ENCODE measurements at places on chromosomes 1 and 21.
A peak's percentile ranks its signal among the peaks of the same experiment; 100 is the strongest.

- DNase-seq: no peak
These were observed 7.5 kb upstream of the GJA8 start for GRCh38 chr1:147895123-147895522.

- DNase-seq: no peak
These were observed 46.1 kb downstream of the FAF1 start for GRCh38 chr1:50913954-50914353.

DNA sequence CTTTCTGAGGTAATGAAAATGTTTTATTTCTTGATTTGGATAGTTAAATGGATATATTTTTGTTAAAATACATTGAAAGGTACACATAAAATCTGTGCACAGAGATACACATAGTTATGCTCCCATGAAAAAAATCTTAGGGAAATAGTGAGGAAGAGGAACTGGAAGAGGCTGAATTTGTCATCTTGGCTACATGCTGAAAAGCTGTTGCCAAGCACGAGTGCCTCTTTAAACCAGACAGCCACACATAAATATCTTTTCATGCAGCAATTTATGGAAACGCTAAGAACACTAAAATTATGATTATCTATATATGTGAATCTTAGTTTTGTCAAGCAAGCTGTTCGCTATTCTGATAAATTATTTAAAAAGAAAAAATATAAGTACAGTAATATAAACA is 12.8 kb upstream of the ADAR start:
- DNase-seq: no peak

DNA sequence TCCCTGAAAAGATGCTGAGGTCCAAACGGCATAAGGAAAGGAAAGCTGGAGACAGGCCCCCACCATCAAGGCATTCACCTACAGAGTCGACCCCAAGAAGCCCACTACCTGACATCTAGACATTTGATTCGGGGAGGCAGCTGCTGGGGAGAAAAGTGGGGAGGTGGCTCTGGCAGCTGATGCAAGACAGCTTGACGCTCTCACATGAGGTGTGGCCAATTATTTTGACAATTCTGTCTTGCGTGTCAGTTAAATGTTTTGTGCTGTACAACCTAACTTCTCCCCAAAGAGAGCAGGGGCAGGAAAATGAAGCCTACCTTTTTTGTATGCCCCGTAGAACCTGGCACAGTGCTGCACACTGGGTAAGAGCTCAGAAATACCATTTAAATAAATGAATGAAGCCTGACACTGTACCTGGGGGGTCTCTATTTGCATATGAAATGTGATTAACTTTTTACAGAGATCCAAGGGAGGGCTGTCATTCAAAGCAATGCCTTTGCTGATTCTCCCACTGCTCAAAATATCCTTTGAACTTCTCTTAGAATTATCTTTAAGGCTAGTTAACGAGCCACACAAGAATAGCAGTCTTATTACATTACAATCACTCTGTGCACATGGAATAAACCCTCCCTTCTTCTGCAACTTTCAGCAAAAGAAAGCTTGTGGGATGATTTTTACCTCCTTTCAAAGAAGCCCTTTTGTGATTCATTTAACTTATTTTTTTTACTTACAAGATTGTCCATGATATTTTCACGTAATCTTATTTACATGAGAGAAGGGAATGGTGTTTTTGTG is 163.2 kb downstream of the TNR start:
- DNase-seq: no peak

GRCh38 chr1:243345205-243345604 is 89.4 kb downstream of the SDCCAG8 start:
- no peak for DNase-seq

GRCh38 chr1:64302971-64303370 is 99.5 kb downstream of the UBE2U start:
- no peak for DNase-seq

DNA sequence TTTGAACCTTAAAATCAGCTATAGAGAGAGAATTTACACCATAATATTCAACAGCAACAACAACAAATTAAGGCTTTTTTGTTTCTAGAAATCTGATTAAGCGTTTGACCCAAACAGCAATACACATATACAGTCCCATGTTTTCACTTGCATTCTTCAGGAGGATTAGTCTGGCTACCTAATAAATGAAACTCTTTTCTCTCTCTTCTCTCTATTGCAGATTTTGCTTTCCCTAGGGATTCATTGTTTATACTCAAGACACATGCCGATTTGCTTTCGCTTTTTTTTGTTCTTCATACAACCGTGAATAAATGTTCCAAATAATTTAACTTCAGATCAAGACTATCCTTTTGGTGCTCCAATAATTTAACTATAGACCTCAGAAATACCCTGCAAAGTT is 162.4 kb upstream of the PTBP2 start:
- no peak for DNase-seq

GRCh38 chr1:32538887-32539583 is at the start of gene ZBTB8A:
Gene ZBTB8A (plus strand): TSS chr1:32539427. CDS start chr1:32592932, 53,505 bp downstream.
- DNase-seq: peak; percentile 77

DNA sequence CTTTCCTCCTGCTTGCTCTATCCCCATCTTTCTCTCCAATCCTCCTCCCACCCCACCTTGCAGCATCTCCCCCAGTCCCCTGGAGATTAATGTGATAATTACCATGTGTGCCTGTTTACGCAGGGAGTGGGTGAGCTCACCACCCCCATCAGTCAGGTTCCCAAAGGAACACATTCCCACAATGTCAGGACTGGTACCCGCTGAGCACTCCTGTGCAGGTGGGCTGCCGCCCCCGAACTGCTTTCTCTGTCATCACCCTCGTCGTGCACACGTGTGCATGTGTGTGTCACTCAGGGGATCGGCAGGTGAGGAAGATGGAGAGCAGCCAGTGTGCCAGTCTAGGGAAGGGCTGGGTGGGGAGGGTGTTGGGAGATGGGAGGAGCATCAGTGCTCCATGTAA is 163.4 kb downstream of the CACNA1E start:
- no peak for DNase-seq

DNA sequence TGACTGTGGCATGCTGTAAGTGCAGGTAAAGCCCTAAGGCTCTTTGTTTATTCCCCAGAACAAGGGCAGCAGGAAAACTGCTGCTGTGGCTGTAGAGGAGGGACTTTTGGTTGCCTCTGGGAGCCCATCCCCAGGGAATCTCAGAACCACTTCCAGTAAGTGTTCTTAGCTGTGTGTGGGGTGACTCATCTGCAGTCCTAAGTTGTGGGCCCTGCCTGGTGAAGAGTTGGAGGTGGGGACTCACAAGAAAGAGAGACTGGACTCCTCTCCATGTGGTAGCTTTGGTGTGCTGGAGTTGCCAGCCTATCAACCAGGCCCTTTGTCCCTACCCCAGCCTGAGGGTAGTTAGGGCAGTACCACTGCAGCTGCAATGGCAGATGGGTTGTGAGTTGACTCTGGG is 24.0 kb upstream of the DENND1B start:
- DNase-seq: peak; percentile 88

- no peak for DNase-seq
These were observed 1.7 kb downstream of the DNALI1 start for GRCh38 chr1:37558411-37558810.

DNA sequence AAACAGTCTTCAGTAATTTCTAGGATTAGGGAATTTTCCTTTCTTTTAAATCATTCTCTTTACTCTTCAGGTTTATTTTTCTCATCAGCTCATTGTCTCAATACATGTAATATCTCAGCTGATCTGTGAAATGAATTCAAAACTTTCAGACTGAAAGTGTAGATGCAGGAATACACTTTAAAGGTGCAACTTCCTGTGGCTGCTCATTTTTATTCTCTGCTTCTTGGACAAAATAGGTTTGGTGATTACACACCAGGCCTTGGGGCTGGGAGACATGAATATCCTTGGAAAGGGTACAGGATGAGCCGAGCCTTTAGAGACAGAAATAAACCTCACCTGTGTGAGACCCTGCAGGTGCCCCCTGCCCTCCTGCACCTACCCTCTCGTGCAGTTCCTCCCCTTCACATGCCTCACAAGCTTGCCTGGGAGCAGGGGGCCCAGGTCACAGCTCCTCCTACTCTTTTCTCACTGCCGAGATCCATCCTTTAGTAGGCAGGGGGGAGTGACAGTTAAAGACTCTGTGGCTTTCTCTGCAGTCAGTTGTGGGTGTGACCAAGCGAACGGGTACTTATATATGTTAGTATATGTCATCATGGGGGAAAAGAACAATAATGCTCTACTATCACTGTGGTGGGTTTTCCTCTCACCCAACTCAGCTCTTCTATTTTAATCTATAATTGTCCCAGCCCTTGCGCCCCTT is 23.6 kb downstream of the XCL2 start:
- no peak for DNase-seq

- no peak for DNase-seq
These were observed 56.9 kb downstream of the SEC16B start for GRCh38 chr1:177912991-177913390.

- no peak for DNase-seq
These were observed 279.3 kb upstream of the VAMP3 start for GRCh38 chr1:7491818-7492173.

DNA sequence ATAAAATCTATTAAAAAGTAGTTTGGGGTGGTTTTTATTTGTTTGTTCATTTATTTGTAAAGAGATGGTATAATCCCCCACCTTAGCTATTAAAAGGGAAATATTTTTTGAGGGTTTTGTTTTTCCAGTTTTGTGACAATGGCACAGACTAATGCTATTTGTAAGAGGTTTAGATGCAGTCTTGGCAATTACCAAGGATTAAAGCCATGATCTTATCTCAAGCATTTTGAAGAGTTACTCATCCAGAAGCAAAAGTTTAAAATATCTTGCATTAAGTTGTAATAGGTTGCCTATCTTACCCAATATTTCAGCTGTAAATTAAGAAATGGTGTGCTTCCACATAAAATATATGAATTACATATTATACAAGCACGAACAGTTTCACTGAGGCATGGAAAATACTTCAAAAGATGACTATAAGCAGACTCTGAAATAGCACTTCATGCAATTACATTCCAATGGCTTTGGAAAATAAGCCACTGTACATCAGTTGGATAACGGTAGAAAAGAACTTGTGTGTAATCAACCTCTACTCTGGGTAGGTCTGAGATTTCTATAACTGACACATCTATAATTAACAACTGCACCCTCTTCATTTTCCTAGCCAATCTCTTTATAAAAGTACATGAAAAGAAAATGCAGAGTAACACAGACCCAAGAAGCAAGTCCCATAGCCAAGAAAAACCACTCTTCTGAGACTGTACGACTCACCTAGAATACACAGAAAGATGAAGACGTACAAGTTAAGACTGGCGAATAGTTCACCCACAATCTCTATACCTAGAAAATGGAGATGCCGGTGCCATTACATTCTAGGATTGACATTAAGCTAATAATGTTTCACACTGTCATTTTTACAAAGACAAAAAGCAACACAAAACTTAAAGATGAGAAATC is 95.2 kb downstream of the PTPN14 start:
- DNase-seq: no peak

DNA sequence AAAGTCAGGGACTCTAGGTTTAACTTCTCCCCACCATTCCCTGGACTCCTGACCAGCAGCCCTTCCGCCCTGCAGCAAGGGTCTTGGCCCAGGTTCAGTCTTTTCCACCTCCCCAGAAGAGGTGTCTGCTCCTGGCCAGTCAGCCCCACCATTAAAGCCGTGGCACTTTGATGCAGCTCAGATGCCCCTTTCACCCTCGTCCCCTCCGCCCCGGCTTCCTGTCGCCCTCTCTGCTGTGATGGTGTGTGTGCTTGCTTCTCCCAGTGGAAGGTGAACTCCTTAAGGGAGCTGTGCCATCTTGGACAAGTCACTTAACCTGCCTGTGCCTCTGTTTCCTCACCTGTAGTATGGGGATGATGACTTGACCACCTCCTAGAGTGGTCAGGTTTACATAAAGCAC is 17.8 kb upstream of the TTC4 start:
- no peak for DNase-seq

DNA sequence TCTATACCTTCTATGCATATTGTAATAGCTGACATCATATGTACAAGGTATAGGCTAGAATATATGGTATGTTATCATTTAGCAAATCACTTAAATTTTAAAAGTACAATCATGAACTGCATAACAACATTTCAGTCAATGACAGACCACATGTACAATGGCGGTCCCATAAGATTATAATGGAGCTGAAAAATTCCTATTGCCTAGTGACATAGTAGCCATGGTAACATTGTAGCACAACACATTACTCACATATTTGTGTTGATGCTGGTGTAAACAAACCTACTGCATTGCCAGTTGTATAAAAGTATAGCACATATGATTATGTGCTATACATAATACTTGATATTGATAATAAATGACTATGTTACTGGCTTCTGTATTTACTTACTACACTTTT is 8.9 kb downstream of the RAB3B start:
- no peak for DNase-seq

DNA sequence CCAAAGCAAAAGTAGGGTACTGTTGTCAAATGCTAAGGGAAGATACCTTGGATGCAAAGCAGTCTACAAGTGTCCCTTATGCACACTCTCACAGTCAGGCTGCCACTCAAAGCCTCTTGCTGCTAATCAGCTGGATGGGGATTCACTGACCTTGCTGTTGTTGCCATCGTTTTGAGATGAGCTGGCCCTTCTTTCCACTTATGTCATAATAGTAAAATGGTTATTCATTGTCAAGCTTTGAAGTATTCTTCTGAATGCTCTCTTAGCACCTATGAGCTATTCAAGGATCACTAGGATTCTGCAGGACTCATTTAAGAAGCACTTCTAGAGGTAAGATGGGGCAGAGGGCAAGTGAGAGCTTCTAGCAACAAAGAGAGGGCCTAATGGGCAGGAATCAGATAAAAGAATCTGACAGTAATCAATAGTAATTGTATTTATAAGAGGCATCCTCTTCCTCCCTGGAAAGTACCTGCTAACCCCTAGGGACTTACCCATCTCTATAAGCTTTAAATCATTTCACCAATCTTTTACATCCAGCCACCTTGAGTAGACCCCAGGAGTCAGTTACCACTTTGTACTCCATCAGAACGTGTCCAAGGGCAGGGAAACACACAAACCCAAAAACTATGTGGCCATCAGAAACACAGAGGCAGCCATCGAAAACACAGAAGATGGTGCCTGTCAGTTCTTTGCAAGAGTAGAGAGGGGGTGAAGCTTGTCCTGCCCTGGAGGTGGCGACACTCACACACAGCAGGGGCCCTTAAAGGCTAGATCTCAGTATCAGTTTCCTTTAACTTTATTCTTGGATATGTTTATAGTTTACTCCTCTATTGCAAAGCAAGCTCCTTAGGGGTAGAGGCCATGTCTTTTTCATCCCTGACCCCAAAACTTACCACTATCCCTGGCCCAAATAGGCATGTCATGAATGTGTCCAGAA is 103.7 kb upstream of the NFIA start:
- peak; percentile 38 for DNase-seq

DNA sequence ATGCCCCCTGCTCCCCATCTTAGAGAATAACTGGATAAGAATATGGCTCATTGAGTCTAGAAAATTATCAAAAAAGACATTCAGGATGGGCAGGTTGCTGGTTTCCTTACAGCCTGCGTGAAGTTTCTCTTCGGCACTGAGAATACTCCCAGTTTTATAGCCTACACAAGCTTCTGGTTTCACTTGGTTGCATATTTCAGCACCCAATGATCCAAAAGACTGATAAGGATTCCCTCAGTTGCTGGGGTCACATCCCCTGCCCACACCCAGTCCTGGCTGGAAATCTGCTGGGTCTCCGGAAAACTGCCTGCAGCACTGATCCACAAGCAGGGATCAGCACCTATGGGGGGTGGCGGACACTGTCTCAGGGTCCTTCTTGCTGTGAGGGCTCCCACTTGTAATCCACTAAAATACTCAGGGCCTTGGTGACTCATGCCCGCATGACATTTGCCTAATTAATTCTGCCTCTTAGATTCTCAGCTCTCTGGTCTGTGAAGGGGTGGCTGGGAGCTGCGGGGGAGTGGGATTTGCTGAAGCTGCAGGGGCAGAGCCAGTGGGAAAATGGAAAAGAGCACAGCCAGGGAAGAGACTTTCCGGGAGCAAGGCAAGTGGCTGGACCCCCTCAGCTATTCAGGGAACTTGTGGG is 142.5 kb downstream of the ZNF648 start:
- DNase-seq: no peak

- DNase-seq: peak; percentile 52
These were observed 159.7 kb downstream of the DISP1 start for GRCh38 chr1:222974496-222974895.

Data from hepatic stellate cell (primary cell).